ENCODE measurements at places on chromosomes 5 and 9.

GRCh38 chr5:32542216-32543059 is 42.9 kb upstream of the SUB1 start:
- H3K36me3 ChIP-seq: no peaks in the 10 kb centered on the region
- no peak for DNase-seq
- peaks cover 21% of the 10 kb centered on the region for H3K4me1 ChIP-seq

DNA sequence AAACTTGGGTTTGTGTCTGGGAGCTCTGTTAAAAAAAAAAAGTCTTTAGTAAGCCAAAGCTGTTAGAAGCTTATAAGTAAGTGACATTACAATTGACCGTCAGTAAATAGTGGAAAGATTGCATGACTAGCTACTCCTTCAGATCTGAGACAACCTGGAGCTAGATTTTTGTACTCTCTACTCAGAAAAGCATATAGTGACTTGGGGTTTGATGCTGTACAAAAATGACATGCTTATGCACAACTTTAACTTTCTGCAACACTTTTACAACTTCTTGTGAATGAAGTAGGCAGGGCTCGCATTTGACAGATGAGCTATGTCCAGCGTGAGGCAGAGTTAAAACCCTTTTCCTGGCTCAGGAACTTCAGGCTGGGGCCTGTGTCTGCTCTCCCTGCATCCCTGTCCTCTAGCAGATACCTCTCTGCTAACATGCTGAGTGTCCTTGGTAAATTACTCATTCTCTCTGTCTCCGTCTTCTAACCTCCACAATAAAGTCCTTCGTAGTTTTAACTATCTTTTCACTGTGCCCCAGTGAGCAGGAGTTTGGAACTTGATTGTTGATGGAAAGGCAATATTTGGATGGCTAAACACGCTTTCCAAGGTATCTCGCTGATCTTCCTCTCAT is 471 bp upstream of the GHR start:
- H3K27ac ChIP-seq: no peak overlapping the region
- peaks cover 8% of the 10 kb centered on the region for H3K4me1 ChIP-seq
- DNase-seq: no peak
- no peaks in the 10 kb centered on the region for H3K36me3 ChIP-seq
- H3K4me3 ChIP-seq: no peak overlapping the region

- no peak for DNase-seq
- no peaks in the 10 kb centered on the region for H3K36me3 ChIP-seq
- H3K4me1 ChIP-seq: no peaks in the 10 kb centered on the region
- H3K27ac ChIP-seq: no peak overlapping the region
- H3K27me3 ChIP-seq: no peaks in the 10 kb centered on the region
Measured at GRCh38 chr5:131671409-131671808, 36.4 kb upstream of the RAPGEF6 start.

DNA sequence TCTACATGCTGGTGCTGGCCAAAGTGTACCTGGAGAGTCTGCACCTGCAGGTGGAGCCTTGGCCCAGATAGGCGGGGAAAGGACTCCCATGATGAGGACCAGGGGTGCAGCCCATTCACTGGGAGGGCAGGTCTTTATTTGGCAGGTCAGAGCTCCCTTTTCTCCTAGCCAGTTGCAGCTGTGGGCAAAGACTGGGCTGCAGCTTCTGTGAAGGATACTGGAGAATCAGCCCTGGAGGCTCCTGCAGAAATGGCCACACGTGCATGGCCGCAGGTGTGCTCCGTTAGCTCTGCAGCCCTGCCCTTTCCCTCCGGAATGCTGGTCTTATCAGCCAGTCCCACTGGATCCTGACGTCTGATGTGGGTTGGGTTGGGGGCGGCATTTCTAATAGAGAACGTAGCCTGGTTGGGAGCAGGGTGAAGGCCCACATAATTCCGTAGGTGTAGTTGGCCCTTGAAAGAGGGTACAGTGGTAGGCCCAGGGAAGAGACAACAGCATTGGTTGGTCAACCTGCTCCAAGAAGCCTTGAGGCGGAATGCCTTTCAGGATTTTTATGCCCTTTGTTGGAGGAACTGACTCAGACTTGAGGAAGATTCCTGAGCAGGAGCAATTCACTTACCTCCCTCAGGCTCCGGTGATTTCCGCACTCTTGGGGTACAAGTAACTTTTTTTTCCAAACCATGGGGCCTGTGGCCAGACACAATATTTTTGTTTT is 22.0 kb upstream of the TIFAB start:
- DNase-seq: no peak
- H3K27ac ChIP-seq: no peak overlapping the region
- no peak overlapping the region for H3K4me3 ChIP-seq
- H3K4me1 ChIP-seq: no peaks in the 10 kb centered on the region
- H3K27me3 ChIP-seq: no peaks in the 10 kb centered on the region

- H3K27me3 ChIP-seq: no peaks in the 10 kb centered on the region
- no peaks in the 10 kb centered on the region for H3K36me3 ChIP-seq
- no peak overlapping the region for H3K4me3 ChIP-seq
- no peak overlapping the region for H3K27ac ChIP-seq
Measured at GRCh38 chr9:17761984-17762676, 183.3 kb downstream of the SH3GL2 start.

GRCh38 chr9:135811801-135812200 is 95.5 kb downstream of the CAMSAP1 start:
- no peaks in the 10 kb centered on the region for H3K4me1 ChIP-seq
- H3K27ac ChIP-seq: no peak overlapping the region
- no peaks in the 10 kb centered on the region for H3K27me3 ChIP-seq
- H3K36me3 ChIP-seq: peaks cover 46% of the 10 kb centered on the region
- no peak overlapping the region for H3K4me3 ChIP-seq
- DNase-seq: no peak

DNA sequence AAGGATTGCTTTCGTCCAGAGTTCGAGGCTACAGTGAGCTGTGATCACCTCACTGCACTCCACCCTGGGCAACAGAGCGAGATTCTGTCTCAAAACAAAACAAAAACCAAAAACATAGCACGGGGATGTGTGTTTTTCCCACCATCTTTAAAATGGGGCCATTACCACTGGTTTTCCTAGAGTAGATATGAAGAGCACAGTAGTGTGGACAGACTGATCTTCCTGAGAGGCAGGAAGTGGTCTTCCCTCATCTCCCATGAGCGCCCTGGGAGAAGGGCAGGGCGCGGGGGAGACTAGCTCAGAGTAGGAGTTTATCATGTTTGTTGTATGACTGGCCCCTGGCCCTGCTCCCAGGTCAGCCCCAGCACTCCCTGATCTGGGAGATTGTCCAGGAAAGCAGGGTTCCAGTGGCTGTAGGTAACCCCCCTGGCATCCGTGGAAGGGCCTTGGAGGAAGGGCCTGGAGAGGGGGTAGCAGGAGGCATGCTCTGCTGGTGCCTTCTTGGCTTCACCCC is 2.3 kb downstream of the SUSD3 start:
- H3K4me3 ChIP-seq: peak overlapping the region; percentile 92
- H3K4me1 ChIP-seq: peaks cover 78% of the 10 kb centered on the region
- DNase-seq: no peak
- no peaks in the 10 kb centered on the region for H3K27me3 ChIP-seq

DNA sequence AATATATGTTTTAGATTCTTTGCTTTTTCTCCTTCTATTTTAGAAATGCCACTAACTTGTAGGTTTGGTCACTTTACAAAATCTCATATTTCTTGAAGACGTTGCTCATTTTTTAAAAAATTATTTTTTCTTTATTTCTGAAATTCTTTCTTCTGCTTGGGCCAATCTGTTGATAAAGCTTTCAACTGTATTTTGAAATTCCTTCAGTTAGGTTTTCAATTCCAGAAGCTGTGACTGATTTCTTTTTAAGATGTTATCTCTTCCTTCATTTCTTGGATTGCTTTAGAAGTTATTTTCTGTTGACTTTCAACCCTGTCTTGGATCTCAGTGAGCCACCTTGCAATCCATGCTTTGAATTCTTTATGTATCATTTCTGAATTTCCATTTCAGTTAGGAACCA is 64.2 kb downstream of the SLC25A46 start:
- H3K4me1 ChIP-seq: no peaks in the 10 kb centered on the region
- DNase-seq: no peak
- H3K4me3 ChIP-seq: no peak overlapping the region
- no peaks in the 10 kb centered on the region for H3K36me3 ChIP-seq

DNA sequence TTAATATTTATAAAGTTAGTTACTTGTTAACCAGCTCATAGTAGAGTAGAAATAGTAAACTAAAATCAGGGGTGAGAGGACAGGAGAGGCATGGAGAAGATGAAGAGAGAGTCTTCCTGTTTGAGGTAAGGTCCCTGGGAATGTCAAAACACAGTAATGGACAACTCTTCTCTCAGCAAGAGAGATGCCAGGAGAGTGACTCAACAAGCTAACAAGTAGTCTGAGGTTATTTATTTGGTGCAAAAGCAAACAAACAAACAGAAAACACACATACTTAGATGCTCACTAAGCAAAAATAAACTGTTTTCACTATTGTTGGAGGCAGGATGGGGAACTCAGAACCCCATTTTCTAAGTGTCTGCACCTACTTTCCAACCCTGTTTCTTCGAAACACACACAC is 333.2 kb upstream of the RFX3 start:
- no peaks in the 10 kb centered on the region for H3K4me1 ChIP-seq
- no peaks in the 10 kb centered on the region for H3K27me3 ChIP-seq
- no peak overlapping the region for H3K4me3 ChIP-seq

DNA sequence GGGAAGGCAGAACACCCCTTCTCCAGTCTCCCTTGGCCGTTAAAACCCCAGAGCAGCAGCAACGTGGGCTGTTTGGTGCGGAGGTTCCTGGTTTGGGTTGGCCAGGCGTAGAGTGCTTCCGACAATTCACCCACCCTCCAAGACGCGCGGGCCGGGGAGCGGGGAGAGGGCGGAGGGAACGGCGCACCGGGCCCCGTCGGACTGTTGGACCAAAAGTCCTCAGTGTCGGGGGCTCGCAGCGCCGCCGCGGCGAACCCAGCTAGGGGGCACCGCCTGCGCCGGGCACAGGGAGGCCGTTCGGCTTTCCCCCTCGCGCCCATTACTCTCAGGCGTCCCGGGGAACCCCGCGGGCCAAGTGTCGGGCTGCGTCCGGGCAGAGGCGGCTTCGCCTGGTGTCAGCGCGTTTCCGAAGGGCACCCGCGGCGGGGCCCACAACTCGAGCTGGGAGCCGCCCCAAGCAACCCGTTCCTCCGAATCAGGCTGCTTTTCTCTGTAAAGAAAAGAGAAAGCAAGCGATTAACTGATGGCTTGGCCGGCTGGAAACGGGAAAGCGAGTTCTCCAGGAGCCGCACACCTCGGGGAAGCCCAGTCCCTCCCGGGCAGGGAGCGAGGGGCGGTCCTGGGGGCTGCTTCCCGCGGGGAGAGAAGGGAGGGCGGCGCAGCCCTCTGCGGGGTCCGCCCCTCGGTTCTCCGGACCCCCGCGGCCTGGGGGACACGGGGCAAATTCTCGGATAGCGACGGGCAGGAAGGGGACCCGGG is 145.5 kb downstream of the ERCC6L2 start:
- H3K27me3 ChIP-seq: no peaks in the 10 kb centered on the region
- no peak overlapping the region for H3K4me3 ChIP-seq
- no peak for DNase-seq
- H3K27ac ChIP-seq: peak overlapping the region; percentile 58

DNA sequence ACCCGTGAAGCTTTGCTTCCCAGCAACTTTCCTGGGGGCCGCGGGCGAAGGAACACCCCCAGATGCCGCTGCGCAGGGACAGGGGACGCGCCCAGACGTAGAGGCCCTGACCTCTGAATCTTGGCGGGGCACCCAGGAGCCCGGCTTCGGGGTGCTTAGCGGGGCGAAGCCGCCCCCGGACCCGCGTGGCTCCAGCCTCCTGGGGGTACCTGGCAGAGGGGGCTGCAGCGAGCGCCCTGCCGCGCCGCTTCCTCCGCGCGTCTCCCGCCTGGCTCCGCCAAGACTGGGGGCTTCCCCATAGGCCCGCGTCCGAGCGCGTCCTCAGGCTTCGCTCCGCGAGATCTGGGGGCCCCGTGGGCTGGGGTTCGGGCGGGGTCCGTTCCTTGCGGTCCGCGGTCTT is 23.0 kb upstream of the ZNF782 start:
- no peak overlapping the region for H3K27ac ChIP-seq
- H3K4me3 ChIP-seq: no peak overlapping the region
- no peaks in the 10 kb centered on the region for H3K36me3 ChIP-seq
- no peak for DNase-seq
- H3K27me3 ChIP-seq: peaks cover 10% of the 10 kb centered on the region

- no peaks in the 10 kb centered on the region for H3K27me3 ChIP-seq
- no peak for DNase-seq
- no peak overlapping the region for H3K4me3 ChIP-seq
Measured at GRCh38 chr5:160047423-160047822, 38.5 kb downstream of the TTC1 start.

- no peaks in the 10 kb centered on the region for H3K36me3 ChIP-seq
- H3K27me3 ChIP-seq: no peaks in the 10 kb centered on the region
- no peak overlapping the region for H3K4me3 ChIP-seq
- H3K4me1 ChIP-seq: no peaks in the 10 kb centered on the region
Measured at GRCh38 chr9:126236273-126236672, 90.4 kb upstream of the MVB12B start.

DNA sequence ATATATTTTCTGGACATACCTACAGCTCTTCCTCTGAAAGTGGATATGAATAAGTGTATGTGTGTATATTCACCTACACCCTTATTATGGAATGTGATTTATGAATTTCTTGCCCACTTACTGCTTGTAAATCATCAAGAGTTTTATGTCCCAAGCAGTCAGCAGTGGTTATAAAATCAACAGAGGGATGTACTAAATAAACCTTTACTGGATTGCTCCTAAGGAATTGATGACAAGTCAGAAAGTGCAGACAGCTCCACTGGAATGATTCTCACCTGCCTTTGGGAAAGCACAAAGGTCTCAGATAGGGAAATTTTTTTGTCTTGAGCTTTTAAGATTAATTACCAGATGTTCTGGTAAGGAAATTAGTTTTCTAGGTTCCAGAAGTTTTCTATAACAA is 9.3 kb downstream of the TMEM174 start:
- DNase-seq: no peak
- H3K36me3 ChIP-seq: no peaks in the 10 kb centered on the region
- no peak overlapping the region for H3K4me3 ChIP-seq
- no peaks in the 10 kb centered on the region for H3K27me3 ChIP-seq
- no peak overlapping the region for H3K27ac ChIP-seq

- no peaks in the 10 kb centered on the region for H3K36me3 ChIP-seq
- H3K4me3 ChIP-seq: no peak overlapping the region
- H3K27me3 ChIP-seq: no peaks in the 10 kb centered on the region
- H3K27ac ChIP-seq: no peak overlapping the region
Measured at GRCh38 chr5:84524491-84524890, 139.8 kb upstream of the EDIL3 start.

GRCh38 chr5:175443514-175444059 is 395 bp downstream of the DRD1 start:
- peaks cover 19% of the 10 kb centered on the region for H3K27me3 ChIP-seq
- H3K27ac ChIP-seq: no peak overlapping the region
- H3K4me1 ChIP-seq: peaks cover 13% of the 10 kb centered on the region
- no peak for DNase-seq

GRCh38 chr9:36328798-36329411 is 70.7 kb upstream of the GNE start:
- DNase-seq: peak; percentile 61
- H3K36me3 ChIP-seq: no peaks in the 10 kb centered on the region
- no peak overlapping the region for H3K4me3 ChIP-seq

- no peaks in the 10 kb centered on the region for H3K4me1 ChIP-seq
- no peaks in the 10 kb centered on the region for H3K36me3 ChIP-seq
- H3K27ac ChIP-seq: no peak overlapping the region
- DNase-seq: no peak
- no peaks in the 10 kb centered on the region for H3K27me3 ChIP-seq
- no peak overlapping the region for H3K4me3 ChIP-seq
Measured at GRCh38 chr9:38048316-38048969, 20.6 kb downstream of the SHB start.

GRCh38 chr5:134131165-134131564 is 16.7 kb downstream of the TCF7 start:
- no peaks in the 10 kb centered on the region for H3K27me3 ChIP-seq
- peak; percentile 71 for DNase-seq

Data from CD4-positive, alpha-beta memory T cell (primary cell).